SK-N-SH (cell line): ENCODE measurements at places on chromosomes 5 and 9.

DNA sequence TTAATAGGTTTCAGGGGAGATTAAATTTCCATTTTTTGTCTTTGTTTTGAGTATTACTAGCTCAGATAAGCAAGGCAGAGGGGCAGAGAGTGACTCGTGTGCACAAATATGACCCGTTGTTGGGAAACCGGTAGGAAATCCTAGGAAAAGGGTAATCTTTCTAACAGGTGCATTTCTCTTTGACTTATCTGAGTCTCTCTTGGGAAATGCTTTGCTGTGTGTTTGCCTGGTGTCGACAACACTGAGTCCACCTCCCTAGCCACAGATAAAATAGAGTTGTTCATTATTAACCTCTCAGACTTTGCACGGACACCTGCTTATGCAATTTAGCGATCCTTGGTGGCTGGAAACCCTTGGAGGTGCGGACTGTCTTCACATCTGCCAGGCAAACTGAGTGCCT, 164.2 kb downstream of the FGF1 start:
- no peak for DNase-seq

DNA sequence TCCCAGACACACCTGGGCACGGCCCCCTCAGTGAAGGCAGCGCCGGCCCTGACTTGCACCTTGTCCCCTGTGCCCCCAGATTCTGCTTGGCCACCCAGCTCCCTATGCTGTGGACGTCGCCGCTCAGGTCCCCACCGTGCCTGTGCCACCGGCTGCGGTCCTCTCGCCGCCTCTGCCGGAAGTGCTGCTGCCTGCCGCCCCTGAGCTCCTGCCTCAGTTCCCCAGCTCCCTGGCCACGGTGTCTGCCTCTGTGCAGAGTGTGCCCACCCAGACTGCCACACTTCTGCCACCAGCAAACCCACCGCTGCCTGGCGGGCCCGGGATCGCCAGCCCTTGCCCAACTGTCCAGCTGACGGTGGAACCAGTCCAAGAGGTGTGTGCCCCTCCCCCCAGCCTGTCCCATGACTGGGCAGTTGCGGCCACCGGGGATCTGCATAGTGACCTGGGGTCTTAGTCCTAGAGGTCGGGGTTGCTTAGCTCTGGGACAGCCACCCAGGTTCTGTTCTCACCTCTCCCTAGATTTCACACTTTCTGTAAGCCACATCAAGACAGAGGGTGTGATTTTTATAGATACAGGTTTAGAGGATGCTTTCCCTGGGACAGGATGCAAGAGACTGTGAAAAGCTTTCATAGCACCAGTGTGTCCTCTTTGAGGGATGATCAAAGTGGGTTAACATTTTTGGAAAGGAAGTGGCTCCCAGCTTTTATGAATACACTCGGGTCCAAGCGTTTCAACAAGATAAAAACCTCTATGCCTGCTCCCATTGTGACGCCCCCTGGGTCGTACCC, 78.0 kb downstream of the WNK2 start:
- DNase-seq = peak; percentile 17

- DNase-seq = no peak
Measured at GRCh38 chr5:887947-888637, 4.5 kb downstream of the BRD9 start.

DNA sequence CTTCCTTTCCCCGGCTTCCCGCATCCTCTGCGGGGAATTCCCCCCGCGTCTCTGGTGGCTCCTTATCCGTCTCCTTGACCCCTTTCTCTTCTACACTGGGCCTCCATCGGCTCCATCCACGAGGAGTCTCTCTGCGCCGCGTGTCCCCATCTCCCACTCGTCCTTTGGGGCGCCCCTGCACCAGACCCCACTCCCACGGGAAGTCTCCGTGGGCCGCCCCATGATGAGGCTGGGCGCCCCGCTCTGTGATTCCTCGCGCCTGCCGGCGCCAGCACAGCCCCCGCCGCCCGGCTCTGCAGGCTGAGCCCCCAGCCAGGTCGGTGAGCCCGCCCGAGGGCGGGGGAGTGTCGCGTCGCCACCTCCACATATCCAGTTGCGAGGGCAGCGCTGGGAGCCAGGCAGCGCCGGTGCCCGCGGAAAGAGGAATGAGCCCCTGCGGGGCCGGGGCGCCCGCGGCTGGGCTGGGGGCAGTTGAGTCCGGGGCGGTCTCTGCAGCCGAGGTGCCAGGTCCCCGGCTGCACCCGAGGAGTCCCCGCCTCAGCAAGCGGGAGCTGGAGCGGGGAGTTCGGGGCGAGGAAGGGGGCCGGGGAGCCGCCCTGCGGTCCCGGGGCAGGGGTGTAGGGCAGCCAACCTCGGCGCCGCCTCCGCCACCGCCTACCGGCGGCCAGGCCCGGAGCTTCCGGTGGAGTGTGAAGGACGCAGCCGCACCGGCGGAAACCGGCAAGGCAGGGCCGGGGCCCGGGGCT, 2.1 kb upstream of the TRAF1 start:
- DNase-seq = peak; percentile 56

GRCh38 chr5:139701056-139701741, 53.0 kb downstream of the CXXC5 start:
- DNase-seq = peak; percentile 45

DNA sequence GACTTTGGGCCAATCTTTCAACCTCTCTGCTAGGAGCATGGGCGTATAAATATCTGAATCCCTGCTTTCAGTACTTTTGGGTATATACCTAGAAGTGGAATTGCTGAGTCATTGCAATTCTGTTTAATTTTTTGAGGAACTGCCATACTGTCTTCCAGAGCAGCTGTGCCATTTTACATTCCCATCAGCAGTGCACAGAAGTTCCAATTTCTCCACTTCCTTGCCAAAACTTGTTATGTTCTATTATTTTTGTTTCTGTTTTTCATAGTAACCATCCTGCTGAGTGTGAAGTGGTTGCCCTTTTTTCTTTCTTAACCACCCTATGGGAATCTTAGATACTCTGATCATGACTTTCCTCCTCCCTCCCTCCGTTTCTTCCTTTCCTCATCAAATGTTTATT, 11.1 kb upstream of the CCIN start:
- no peak for DNase-seq

DNA sequence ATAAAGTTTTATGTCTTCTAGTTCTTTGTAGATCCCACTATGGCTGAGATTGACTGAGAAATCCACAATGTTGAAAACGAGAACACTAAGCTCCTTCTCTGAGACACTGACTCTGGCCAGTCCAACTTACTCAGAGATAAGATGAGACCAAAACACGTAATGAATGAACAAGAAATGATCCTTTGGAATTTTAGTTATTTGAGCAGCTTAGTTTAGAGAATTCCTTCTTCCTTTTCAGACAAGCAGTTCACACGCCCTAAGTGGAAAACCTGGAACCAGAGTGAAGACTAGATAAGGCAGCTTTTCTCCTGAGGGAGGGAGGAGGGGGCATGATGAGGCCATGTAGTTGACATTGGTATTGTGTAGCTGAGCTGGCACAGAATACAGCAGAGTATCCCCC, 139.6 kb downstream of the GABRB2 start:
- no peak for DNase-seq

DNA sequence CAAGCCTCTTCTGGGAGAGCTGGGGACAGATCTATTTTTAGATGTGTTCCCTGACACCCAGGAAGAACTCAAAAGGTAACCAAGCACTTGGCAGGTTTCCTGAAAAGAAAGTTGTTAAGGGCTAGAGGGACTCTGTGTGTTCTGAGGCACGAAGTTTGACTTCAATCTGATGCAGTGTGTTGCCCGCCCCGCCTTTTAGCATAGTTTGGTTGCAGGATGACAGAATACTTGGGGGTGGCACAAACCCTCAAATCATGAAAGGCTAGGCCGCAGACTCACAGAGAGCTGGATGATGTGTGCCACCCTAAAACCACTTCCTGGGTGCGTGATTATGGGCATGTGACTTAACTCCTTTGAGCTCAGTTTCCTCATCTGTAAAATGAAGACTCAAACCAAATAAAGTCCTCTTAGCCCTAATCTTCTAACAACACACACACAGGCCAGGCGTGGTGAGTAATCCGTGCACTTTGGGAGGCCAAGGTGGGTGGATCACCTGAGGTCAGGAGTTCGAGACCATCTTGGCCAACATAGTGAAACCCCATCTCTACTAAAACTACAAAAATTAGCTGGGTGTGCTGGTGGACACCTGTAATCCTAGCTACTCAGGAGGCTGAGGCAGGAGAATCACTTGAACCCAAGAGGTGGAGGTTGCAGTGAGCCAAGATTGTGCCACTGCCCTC, 12.8 kb upstream of the NDFIP1 start:
- DNase-seq = no peak

- DNase-seq = no peak
Measured at GRCh38 chr5:84130006-84130580, 254.6 kb downstream of the EDIL3 start.

DNA sequence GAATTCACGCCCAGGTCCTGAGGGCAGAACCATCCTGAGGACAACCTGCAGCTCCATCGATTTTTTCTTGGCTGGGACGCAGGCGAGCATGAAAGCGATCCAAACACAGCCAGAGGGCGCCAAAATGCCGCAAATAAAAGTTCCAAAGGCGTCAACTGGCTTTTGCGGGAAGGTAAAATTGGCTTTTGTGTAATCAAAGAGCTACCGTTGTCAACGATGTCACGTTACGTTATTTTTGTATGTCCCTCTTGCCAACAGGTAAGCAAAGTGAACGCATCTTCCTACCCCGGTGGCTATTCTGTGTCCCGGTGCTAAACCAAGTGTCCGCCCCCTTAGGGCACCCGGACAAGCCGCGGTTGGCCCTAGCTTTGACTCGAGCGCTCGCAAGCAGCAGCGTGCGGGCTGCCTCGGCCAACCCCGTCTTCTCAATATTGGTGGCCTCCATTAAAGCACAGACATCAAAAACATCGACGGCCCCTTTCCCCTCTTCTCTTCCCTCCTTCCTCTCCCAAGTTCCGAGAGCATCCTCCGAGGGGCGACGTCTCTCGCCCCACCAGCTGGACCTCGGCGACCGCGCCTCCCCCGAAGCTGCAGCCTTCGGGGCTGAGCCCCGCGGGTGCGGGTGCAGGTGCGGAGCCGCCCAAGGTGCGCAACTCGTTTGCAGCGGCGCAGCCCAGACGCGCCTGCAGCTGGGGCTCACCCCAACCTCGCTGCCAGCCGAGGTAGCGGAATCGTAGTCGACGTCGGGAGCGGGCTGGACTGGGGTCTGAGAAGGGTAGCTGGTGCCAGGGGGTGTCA, 1.1 kb upstream of the BASP1 start:
- peak; percentile 76 for DNase-seq

DNA sequence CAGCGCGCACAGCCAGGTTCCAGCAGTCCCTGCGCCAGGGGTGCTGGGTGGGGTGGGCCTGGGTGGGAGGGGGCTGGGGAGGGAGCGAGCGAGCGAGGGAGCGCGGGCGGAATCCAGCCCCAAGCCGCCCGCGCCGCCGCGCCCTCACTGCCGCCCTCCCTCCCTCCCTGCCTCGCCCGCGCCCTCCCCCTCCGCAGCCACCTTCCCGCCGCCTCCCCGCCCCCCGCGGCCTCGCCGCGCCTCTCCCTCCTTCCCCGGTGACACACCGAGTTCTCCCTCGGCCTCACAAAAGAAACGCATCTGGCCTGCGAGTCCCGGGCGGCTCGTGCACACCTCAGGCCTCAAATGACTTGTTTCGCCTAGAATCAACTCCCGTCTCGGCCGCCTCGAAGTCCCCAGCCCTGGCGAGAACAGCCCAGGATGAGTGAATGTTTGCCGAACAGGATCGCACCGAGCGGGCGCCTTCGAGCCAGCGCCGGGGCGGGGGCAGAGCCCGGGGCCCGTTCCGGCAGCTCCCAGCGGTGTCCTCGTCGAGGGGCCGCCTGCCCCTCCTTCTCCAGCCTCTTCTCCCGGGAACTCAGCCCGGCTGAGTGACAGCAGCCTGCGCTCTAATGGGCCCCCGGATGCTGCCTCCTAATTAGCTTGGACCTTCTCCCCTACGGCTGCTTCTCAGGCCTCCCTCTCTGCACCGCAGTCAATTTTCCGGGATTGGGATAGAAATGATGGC, 371 bp upstream of the PITX1 start:
- peak; percentile 70 for DNase-seq

GRCh38 chr9:136365775-136366222, 2.3 kb upstream of the DNLZ start:
- DNase-seq = no peak

GRCh38 chr5:102498271-102499034, at the start of gene SLCO6A1:
TSS of gene SLCO6A1 (minus strand) at chr5:102499001. CDS start at chr5:102498844, 157 bp downstream.
- DNase-seq = no peak

GRCh38 chr5:168318240-168318639, 26.8 kb downstream of the WWC1 start:
- DNase-seq = no peak

DNA sequence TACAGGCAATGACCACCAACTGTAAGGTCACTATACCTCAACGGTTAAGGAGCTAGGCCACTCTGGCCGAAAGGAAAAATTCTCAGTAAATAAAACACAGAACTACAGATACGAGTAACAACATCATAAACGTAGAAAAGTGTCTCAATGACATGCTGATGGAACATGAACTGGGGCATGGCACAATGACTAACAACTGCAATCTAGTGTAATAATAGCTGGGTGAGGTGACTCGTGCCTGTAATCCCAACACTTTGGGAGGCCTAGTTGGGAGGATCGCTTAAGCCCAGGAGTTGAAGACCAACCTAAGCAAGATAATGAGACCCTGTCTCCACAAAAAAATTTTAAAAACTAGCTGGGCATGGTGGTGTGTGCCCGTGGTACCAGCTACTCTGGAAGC, 9.8 kb upstream of the RAPGEF6 start:
- no peak for DNase-seq

GRCh38 chr9:5760338-5760737, 72.6 kb downstream of the ERMP1 start:
- no peak for DNase-seq

DNA sequence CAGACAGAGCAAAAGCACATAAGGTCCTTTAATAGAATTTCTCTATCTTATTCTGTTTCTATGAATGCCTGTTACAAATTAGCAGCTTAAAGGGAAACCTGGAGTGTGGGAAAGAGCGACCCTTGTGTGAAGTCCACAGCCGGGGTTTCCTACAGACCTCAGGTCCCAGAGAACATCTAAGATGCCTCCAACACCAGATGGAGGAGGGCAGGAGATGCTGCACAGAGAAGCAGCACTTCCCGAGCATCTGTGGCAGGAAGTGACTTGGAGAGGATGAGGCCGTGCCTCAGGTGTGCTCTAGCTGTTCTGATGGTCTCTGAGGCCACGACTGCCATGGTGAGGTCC, 26.8 kb downstream of the IRF1 start:
- no peak for DNase-seq

DNA sequence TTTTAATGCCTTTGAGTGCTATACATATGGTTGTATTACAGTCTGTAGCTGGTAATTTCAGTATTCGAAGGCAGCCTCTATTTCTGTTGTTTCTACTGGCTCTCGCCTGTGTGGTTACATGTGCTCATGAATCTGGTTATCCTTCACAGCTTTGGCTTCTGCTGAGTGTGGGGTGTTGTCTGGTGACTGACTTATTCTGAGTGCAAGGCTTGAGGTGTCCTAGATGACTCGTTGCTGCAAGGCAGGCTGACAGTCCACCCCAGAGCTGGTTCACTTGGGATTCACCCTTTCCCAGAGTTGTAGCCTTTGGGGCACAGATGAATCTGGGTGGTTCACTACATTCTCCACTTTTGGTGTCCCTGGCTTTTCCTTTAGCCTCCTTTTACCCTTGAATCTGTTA, 41.4 kb downstream of the PDE8B start:
- DNase-seq = no peak
